ENCODE measurements at places on chromosomes 13 and 19.

DNA sequence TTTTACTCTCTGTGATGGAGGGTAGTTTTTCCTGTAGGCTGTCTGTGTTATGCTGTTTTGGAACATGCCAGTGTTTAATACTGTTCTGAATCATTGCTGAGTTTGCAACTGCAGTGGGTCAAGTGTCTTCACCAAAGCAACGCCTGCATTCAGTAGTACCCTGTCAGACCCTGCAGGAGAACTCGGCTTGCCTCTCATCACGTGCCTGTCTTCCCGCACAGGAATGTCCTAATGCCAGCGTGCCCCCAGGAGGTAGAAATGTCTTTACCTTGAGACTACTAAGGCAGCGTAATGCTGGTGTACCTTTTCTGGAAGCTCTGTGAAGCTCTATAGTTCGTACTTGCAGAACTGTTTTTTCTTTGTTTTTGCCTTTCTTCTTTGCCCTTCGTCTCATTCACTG lies 42.3 kb downstream of the POLR1D start:
- DNase-seq = no peak

DNA sequence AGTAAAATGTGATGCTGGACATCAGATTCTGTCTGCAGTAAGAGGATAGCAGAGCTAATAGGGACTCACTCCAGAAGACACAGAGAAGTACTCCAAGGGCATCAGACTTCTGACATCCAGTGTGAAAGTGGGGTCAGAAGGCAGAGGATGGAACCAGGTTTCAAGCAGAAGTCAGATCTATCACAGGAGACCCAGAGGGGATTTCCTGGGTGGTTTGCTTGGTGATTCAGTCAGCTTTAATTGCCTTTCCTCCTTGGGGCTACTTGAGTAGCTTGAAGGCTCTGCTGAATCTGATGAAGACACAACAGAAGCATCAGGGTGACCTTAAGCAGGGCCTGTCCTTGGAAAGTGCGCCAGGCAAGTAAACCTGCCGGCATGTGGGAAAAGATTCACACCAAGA lies 300.6 kb downstream of the COG6 start:
- DNase-seq = no peak

DNA sequence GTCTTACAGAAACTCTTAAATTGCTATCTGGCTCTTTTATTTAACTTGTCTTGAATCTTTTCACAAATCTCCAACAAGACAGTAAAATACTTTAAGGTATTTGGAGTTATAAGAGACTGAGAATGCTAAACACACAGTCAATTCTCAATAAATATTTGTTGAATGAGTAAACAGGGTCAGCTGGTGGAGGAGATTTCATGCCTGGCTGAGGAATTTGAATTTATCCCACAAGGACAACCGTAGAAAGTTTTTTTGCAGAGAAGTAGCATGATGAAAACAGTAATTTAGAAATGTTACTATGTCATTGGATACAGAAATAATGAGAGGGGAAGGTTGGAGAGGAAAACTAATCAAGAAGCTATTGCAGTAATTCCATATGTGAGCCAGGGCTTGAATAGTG lies 1223.7 kb downstream of the PCDH17 start:
- no peak for DNase-seq

DNA sequence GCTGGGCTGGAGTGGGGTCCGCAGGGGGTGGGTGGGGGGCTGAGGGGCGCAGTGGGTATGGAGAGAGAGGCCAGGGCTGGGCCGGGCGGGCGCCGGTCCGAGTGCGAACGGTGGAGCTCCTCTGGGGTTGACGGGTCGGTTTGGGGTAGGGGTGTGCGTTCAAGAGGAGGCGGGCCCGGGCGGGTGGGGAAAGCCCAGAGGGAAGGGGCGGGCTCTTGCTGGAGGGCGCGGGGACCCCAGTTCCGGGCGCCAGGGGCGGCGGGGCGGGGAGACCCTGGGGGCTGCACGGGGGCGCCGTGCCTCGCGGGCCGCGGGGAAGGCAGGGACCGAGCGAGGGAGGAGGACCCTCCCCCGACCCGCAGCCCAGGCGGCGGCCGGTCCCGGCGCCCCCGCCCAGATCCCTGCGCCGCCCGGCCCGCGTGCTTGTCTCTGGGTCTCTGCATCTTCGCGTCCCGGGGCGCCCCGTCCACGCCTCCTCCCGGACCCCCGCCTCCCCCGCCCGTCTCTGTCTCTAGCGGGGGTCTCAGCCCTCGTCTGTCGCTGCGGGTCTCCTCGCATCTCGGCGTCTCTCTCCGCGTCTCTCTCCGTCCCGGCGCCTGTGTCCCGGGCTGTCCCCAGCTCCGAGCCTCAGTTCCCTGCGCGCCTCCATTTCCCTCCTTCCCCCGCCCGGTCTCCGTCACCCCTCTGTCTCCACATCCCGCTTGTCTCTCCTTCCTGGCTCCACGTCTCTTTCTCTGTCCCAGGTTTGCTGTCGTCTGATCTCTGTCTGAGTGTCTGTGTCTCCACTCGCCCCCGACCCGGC lies 8.3 kb upstream of the SHISA7 start:
- DNase-seq = no peak

DNA sequence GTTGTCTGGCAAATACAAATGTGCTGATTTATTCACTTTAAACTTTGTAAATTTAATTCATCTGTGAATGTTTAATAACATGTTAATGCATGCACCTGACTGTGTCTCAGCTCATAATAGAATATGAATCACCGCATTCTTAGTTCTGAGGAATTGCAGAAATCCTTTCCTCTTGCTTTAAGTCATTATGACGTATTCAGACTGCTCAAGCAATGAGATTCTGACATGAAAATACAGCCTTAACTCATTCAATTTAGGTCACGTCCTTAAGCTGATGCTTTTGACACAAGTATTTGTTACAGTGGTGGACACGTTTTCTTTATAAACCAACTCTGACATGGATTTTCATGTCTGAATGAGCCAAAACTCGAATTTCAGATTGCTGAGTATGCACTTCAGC lies 541.0 kb upstream of the KLF12 start:
- no peak for DNase-seq

DNA sequence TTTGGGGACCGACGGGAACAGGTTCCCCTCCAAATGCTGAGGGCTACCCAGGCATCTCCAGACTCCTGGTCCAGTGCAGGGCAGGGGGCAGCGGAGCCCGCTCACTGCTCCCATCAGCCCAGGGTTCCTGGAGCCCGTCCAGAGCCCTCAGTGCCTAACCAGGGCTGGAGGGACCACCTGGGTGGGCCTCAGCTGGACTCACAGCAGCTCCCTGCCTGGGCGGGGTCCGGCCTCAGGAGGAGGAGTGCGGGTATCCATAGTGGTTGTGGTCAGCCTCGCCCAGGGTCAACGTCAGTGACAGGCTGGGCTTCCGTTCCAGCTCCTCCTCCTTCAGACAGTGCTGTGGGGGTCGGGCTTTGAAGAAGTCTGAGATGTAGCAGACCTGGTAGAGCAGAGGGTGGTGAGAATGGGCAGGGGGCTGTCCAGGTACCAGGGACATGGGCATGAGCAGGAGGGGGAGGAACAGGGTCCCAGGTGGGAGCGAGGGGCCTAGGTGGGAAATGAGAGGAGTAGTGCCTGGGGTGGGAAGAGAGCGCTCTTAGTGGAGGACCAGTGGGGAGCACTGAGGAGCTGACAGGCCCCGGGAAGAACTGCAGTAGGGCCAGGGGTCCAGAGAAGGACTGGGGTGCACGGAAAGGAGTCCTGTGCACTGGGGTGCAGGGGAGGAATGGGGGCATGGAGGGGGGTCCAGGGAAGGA lies 9.9 kb downstream of the PLPP2 start:
- DNase-seq = no peak

- DNase-seq = no peak
Observed at GRCh38 chr13:87129602-87130300, 541.4 kb upstream of the SLITRK5 start.

GRCh38 chr19:39341129-39341718 lies 997 bp upstream of the SAMD4B start:
- DNase-seq = no peak

DNA sequence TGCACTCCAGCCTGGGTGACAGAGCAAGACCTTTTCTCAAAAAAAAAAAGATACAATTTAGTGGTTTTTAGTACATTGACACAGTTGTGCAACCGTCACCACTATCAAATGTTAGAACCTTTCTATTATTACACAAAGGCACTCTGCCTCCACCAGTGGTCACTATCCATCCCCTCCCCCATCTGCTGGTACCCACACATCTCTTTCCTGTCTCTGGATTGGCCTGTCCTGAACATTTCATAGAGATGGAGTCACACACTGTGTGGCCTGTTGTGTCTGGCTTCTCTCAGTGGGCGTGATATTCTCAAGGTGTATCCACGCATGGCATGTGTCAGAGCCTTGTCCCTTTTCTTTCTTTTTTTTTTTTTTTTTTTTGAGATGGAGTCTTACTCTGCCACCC lies 11.2 kb downstream of the KDM4B start:
- DNase-seq = no peak

- DNase-seq = no peak
Observed at GRCh38 chr19:30341611-30342201, 30.5 kb upstream of the ZNF536 start.

DNA sequence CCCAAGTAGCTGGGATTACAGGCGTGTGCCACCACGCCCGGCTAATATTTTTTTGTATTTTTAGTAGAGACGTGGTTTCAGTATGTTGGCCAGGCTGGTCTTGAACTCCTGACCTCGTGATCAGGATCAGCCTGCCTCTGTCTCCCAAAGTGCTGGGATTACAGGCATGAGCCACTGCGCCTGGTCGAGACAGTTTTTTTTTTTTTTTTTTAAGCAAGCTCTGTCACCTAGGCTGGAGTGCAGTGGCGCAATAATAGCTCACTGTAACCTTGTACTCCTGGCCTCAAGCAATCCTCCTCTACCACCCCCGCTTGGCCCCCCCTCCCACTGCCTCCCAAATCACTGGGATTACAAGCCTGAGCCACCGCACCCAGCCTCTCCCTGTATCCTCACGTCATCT lies 6.4 kb upstream of the MAP2K7 start:
- DNase-seq = no peak

DNA sequence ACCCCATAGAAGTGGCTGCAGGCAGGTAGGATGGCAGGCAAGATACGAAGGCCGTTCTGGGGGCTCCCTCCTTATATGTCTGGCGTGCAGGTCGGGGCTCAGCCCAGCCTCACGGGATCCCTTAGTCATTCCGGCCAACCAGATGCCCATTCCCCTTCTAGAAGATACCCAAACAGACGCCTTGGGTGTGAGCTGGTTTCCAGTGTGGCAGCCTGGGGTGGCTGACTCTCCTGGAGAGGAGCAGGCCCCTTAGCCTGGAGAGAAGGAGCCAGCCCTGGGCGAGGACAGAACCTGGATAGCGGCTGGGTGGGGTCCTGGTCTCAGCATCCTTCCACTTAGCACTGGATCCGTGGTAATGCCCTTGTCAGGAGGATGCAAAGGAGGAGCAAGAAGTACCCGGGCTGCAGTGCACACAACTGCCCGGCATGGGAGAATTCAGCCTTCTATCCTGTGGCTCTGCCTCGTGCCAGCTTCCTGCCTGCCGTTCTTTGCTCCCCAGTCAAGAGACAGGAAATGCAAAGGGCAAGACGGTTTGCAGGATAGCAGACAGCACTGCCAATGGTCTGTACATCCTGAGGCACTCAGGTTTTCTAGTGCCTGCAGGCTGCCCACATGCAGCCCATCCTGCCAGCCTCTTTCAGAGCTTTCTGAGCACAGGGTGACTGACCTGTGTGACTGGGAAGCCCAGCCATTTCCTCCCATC lies 56.7 kb upstream of the WASF3 start:
- DNase-seq = no peak

GRCh38 chr13:50794226-50794625 lies 49.3 kb downstream of the DLEU7 start:
- no peak for DNase-seq

GRCh38 chr13:42867232-42867631 lies 85.8 kb downstream of the FAM216B start:
- no peak for DNase-seq

DNA sequence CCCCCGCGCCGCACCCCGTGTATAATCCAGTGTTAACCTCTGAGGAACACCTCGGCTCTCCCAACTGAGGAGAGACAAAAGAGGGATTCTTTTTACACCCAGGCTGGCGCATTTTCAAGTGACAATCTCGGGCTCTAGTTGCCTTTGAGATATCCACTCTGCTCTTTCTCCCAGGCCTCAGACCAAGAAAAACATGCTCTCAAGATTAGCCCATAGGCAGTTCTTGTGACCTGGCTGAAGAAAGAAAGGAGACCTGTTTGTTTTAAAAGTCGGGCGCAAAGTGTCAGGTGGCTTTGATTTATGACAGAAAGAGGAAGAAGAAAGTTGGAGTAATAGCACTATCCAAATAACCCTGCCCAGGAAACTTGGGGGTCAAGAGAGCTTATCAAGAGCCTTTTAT lies 27.3 kb downstream of the SHISA2 start:
- no peak for DNase-seq

DNA sequence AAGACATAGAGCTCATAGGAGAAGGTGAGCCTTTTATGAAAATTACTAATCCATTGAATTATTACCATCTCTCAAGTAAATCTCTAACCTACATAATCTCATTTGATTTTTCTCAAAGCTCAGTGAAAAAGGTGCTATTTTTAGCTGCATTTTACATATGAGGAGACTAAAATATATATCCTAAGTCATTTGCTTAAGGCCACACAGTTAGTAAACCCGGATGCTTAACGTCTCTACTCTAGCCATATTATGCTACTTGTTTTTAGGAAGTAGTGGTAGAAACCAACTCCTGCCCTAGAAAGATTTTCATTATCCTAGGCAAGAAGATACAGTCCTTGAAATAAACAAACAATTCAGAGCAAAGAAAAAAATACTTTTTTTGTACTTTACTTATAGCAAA lies 108.9 kb downstream of the RBM26 start:
- no peak for DNase-seq

- DNase-seq = no peak
Observed at GRCh38 chr13:20715330-20715712, 11.8 kb downstream of the IL17D start.

- peak; percentile 12 for DNase-seq
Observed at GRCh38 chr13:39451860-39452301, 151.1 kb downstream of the LHFPL6 start.

GRCh38 chr13:113855931-113856715 lies 7.8 kb downstream of the GAS6 start:
- DNase-seq = no peak

DNA sequence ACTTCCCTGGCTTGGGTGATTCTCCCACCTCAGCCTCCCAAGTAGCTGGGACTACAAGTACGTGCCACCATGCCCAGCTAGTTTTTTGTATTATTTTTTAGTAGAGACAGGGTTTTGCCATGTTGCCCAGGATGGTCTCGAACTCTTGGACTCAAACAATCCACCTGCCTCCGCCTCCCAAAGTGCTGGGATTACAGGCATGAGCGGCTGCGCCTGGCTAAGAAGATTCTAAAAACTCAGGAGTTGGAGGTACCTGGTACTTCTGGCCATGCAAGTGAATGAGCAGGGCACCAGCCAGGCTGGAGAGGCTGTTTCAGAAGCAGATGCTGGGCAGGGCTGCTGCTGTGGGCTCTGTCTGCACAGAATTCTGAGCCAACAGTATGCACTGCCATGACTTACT lies 6.1 kb downstream of the MZF1 start:
- DNase-seq = no peak

GRCh38 chr13:21934284-21934683 lies 263.4 kb downstream of the FGF9 start:
- DNase-seq = no peak

DNA sequence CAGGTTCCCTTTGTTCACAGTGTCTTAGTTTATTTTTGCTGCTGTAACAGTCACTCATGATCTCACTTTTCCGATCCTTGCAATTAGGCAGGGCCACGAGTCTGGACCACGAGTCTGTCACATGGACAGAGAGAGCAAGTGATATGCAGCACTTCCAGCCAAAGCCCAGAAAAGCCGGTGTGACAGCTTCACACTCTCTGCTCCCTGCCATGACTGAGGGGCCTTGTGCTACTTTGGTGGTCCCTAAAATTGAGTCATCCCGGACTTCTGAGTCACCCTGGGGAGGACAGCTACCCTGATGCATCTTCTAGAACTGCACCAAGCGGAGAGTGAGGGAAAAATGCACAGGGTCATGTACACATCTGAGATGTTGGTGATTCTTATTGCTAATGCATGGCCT lies 179.6 kb downstream of the EFNB2 start:
- no peak for DNase-seq

Measured in left renal pelvis (tissue), 4 donors.